ENCODE measurements at places on chromosomes 3 and 15.
A peak's percentile ranks its signal among the peaks of the same experiment; 100 is the strongest.

GRCh38 chr3:111751961-111752360 lies 107.1 kb upstream of the PHLDB2 start:
- no peak for DNase-seq

DNA sequence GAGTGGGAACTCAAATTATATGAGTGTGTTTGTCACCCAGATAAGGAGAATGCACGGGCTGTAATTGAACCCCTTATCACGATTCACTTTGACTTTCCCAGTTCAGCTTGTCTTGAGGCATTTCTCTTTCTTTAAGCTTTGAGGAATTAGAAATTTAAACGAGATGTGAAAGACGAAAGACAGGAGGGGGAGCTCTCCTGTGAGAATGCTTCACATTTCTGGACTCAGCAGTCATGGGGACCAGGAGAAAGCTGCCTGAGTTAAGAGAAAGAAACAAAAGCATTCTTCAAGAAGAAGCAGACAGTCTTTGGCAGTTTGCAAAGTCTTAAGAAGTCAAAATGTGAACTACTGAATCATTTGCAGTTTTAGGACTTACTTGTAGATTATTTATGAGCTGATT lies 205.6 kb downstream of the NECTIN3 start:
- DNase-seq = no peak

- DNase-seq = peak; percentile 26
These were observed 128.0 kb downstream of the LRIG1 start for GRCh38 chr3:66372681-66373350.

GRCh38 chr3:34394978-34395748 lies 596.7 kb downstream of the PDCD6IP start:
- DNase-seq = no peak

DNA sequence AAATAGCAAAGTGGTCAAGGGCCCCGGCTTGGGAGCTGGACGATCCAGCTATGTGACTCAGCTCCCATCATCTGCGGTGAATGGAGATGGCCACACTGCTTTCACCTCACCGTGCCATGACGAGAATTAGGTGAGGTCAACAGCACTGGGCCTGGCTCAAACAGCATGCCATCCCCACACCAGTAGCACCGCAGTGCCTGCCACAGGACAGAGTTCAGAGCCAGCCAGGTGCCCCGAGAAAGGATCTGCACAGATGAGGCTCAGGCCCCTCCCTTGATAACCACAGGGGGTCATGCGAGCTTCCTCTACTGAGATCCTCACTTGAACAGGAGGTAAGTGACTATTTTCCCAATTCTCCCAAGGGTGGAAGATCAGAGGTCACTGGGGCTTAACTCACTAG lies 29.4 kb downstream of the ZXDC start:
- no peak for DNase-seq

GRCh38 chr3:106249159-106249558 lies 380.3 kb upstream of the CBLB start:
- no peak for DNase-seq

GRCh38 chr15:31352911-31353811 lies 26.5 kb downstream of the KLF13 start:
- peak; percentile 47 for DNase-seq

- no peak for DNase-seq
These were observed 1.8 kb upstream of the ABTB1 start for GRCh38 chr3:127670761-127671522.

DNA sequence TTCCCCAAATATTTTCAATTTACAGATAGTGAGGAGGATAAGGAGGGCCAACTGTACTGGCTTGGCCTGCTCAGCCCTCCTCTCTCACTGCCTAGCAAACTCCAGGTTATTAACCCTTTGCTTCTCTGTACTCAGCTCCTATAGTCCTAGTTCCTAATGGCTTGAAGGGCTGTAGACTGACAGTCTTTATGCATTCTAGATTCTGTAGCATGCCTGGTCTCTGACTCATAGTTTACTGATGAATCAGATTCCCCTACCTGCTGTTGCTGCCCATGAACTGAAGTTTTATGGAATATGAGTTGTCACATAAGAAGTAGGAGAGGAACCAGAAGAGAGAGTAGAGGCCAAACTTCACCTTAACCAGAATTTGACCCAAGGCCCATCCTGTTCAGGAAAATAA lies 27.1 kb upstream of the MAP3K13 start:
- DNase-seq = no peak
